Activated gamma-delta T cell treated with Interleukin-2 at 50 U/mL for 16 hours (primary cell): ENCODE measurements at places on chromosomes 5 and 9.

GRCh38 chr9:459491-460444, 245.1 kb downstream of the DOCK8 start:
- DNase-seq: no peak

- no peak for DNase-seq
These were observed 140.3 kb downstream of the PCSK1 start for GRCh38 chr5:96292582-96293247.

GRCh38 chr9:37085233-37085632, 35.1 kb upstream of the ZCCHC7 start:
- no peak for DNase-seq

- no peak for DNase-seq
These were observed 45.1 kb downstream of the BNC2 start for GRCh38 chr9:16825331-16825725.

GRCh38 chr9:13994240-13994639, 319.7 kb downstream of the NFIB start:
- DNase-seq: no peak

- no peak for DNase-seq
These were observed 129.5 kb upstream of the RAPGEF1 start for GRCh38 chr9:131869348-131869747.

GRCh38 chr5:161547738-161548486, 1.4 kb upstream of the GABRB2 start:
- DNase-seq: no peak

- DNase-seq: no peak
These were observed 105.0 kb downstream of the ACTL7B start for GRCh38 chr9:108750661-108751215.

DNA sequence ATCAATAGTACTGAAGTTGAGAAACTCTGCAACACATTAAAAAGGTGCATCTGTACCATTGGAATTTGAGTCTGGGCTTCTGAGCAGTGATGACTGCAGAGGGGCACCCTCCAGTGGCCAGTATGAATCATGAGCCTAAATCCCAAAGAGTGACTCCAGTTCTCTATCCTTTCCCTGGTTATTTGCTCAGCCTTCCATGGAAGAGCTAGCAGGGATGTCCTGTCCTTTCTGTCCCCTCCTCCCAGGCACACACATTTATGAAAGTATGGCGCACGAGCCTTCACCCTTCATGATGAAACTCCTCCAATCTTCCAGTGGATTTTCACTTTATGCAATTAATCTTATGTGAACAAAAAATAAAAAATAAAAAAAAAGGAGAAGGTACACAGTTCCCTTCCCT, 81.0 kb downstream of the ESM1 start:
- DNase-seq: no peak

- DNase-seq: no peak
These were observed 13.9 kb upstream of the HABP4 start for GRCh38 chr9:96436063-96436455.

DNA sequence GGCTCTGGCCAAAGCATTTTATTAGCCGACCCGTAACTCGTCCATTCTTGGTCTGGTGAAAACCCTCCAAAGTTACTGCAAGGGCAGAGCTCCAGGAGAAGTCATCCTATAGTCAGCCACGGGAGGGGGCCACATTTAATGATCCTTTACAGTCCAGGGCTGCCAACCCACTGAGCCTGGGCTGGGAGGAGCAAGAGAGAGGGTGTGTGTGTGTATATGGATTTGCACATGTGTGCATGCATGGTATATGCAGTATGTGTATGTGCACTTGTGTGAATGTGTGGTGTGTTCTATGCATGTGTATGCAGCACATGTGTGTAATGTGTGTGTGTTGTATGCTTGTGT, 4.2 kb upstream of the RASGEF1C start:
- DNase-seq: no peak

DNA sequence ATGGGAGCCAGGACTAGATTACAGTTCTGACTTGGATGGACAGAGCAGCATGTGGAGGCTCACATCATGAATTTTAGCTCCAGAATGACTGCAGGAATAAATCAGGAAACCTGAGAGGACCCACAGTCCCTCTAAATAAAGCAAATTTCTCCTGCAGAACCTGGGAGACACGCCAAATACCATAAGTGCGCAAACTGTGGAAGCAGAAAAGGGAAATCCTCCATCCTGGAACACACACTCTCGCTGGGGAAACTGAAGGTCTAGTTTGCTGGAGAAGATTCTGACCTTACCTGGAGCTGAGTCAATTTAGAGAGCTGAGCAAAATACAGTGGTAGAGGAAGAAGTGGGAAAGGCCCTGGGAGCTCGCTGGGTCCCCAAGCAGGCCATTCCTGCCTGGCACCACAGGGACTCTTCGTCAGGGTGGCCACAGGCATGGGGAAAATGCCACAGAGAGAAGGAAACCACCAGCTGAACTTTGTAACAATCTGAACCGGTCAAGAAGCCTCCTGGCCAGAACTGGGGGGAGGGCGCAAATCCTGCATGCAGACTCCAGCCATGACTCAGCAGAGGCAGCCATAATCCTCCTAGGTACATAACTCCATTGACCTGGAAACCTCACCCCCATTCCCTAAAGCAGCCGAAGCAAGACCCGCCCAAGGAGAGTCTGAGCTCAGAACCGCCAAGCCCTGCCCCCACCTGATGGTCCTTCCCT, 390.9 kb downstream of the LRRC70 start:
- no peak for DNase-seq

DNA sequence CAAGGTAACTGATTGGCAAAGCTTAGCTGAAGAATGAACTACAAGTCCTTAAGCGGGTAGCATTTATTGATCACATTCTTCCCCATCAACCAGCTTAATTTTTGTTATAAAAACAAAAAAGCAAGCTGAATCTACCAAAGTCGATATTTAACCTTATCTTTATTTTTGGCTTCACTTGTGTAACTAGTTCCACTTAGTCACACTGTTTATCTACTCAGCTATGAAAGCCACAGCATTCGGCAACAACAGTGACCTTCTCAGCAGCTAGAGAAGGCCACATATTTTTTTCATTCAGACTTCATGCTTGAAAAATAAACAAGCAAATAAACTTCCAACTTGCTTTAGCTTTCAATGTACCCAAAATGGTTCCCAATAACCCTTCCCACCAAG, 69.4 kb downstream of the KLHL3 start:
- DNase-seq: no peak

DNA sequence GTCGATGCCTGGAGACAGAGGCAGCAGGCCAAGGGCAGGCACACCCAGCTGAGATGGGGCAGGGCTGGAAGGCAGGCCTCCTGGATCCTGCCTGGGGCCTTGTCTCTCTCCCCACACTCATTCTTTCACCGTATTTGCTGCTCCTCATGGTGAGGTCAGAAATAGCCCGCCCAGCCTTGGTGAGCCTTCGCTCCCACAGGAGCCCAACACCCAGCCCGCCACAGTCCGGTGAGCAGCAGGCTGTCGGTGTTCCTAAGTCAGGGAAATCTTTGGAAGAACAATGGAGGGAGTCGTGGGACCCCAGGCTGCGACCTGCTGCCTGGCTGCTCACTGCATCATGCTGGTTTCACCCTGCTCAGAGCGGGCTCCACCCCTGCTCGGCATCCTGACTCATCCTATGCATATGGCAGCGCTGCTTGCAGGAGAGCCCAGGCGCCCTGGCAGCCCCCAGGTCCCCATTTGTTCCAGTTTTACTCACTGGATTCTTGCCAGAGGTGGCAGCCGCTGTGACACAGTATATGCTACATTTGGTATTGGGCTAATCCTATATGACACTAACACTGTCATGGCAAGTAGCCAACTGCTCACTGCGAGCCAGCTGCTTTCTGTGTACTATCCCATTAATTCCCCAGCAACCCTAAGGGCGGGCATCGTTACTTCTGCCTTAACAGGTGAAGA, 53.2 kb upstream of the NCS1 start:
- no peak for DNase-seq

DNA sequence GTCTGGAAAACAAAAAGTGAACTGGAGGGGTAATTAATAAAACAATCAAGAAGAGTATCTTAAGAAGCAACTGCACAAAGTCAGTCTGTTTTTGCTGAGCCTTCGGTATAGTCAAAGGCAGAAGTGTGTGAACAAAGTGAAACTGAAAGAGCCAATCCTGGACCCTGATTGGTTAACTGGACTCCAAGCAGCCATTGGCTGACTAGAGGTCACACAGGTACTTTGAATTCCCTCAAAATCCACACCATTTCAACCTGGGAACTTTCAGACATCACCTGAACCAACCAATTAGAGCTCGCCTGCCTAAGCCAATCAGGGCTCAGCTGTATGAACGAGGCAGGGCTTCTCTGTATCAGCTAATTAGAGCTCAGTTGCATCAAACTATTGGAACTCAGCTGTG, 286.7 kb downstream of the TLE4 start:
- no peak for DNase-seq

- DNase-seq: no peak
These were observed 392.0 kb downstream of the NR2F1-AS1 start for GRCh38 chr5:93188876-93189485.

DNA sequence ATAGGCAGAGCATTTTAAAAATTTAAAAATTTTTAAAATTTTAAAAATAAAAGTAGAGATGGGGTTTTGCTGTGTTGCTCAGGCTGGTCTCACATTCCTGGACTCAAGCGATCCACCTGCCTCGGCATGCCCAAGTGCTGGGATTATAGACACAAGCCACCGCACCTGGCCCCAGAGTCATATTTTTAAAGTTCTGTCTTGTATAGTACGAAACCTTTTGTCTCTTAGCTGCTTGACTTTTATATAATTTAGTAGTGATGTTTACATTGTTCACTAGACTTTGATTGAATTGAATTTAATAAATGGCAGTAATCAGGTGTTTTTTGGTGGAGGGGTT, 31.0 kb downstream of the LRRTM2 start:
- no peak for DNase-seq

DNA sequence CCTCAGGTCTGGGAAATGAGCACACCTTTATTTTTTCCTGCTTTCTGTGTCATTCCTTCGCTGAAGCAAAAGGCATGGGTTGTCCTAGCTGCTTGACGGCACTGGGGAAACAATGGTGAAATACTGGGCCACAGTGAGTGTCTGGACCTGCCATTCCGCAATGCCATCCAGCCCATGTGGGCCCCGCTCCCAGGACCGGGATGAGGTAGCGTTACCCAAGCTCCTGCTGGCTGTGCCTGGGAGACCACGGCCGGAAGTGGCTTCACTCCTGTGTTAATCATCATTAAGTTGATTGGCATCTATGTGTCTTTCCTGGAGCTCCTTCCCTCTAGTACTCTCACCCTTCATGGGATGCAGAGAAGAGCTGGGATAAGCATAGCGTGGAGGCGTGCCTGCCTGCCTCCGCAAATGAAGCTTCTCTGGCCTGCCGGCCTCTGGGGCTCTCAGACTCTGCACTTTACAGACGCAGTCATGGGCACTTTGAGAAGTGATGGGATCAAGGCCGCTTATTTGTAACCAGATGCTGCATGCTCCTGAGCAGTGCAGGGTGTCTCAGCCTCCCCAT, 16.5 kb upstream of the SMIM32 start:
- no peak for DNase-seq

GRCh38 chr5:143757116-143757515, 54.8 kb upstream of the HMHB1 start:
- DNase-seq: no peak

- DNase-seq: no peak
These were observed 175.6 kb downstream of the CD180 start for GRCh38 chr5:67021031-67021430.

DNA sequence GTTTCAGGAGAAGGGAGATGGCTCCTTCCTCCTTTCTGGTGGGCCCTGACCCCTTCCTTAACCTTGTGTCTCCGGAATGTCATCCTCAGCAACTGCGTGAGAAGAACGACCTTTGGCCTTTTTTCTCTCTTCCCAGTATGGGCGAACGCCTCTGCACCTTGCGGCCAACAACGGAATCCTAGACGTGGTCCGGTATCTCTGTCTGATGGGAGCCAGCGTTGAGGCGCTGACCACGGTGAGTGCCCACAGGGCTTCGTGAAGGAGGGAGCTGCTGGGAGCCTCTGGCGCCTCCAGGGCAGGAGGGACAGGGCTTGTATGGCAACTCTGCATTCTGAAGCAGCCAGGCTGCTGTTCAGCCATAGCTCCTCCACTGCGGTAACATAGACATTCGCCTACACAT, 68.0 kb upstream of the CTSL start:
- DNase-seq: no peak

DNA sequence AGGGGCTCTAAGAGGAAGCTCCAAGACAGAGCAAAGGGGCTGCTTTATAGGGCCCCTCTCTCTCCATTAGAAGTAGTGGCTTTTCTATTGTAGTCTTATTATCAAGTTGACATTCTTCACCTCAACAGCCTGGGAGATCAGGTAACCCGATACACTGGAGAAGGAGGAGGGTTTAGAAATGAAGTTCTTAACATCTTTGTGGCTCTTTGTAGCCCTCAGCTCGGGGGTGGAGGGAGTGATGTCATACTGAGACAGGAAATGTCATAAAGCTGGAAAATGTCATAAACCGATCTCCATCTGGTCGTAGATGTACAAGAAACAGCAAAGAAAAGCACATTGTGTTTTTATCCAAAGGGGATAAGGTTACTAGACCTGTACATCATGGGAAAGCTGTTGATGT, 17.9 kb downstream of the PDZD2 start:
- no peak for DNase-seq

DNA sequence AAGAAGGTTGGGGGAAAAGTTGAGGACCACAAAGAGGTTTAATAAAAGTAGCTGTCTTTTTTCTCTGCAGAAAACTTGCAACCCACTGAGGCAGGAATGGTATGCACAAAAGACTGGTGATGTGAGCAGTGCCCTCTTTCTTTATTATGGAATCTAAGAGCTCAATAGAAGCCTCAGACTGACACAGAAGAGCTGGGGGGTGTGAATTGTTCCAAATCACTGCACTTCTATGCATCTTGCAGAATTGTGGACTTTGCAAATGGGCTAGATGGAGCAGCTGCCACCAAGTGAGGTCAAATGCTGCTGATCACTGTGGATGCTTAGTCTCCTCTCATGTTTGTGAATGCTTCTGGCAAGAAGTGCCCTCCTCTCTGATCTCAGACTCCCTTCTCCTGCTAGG, 227.1 kb downstream of the ZSWIM6 start:
- DNase-seq: no peak

DNA sequence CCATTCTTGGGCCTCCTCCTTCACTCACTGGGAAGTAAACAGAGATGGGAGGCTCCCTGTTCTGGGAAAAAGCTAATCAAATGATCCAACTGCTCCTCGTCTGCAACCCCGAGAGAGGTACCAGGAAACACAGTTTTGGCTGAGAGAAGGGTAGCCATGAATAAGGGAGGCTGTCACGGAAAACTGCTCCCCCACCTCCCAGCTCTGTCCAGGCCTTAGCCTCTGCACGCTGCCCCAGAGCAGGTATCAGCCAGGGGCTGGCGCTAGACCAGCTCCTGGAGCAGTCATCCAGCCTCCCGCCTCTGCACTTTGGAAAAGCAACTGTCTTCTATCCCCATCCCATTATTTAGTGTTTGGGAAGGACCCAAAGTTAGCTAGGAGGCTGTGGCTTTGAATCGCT, 266.1 kb downstream of the NDUFS4 start:
- DNase-seq: no peak

GRCh38 chr9:12748016-12748415, 26.8 kb upstream of the LURAP1L start:
- no peak for DNase-seq

- DNase-seq: no peak
These were observed 7.2 kb downstream of the TOR1A start for GRCh38 chr9:129816501-129817435.
